ENCODE measurements at places on chromosomes 12 and 14.

- DNase-seq = no peak
Observed at GRCh38 chr12:5977556-5977955, 32.5 kb upstream of the ANO2 start.

DNA sequence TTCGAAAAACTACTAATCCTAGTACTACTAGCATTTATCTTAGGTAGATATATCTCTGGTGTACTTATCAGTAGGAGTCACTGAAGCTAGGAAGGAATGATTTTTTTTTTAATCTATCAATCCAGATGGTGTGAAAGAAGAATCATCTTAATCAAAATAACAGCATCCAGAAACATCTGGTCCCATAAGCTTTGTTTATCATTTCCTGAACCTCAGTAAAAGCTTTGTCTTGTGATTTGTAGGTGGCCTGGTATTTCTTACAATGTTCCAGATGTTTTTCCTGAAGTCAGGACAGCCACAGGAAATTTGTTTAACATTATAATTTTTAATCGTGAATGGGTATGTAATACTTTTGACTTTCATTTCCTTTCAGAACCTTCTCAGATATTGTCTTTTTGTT lies 28.0 kb upstream of the LUM start:
- no peak for DNase-seq

- no peak for DNase-seq
Observed at GRCh38 chr12:113298861-113299545, 35.9 kb downstream of the SLC8B1 start.

DNA sequence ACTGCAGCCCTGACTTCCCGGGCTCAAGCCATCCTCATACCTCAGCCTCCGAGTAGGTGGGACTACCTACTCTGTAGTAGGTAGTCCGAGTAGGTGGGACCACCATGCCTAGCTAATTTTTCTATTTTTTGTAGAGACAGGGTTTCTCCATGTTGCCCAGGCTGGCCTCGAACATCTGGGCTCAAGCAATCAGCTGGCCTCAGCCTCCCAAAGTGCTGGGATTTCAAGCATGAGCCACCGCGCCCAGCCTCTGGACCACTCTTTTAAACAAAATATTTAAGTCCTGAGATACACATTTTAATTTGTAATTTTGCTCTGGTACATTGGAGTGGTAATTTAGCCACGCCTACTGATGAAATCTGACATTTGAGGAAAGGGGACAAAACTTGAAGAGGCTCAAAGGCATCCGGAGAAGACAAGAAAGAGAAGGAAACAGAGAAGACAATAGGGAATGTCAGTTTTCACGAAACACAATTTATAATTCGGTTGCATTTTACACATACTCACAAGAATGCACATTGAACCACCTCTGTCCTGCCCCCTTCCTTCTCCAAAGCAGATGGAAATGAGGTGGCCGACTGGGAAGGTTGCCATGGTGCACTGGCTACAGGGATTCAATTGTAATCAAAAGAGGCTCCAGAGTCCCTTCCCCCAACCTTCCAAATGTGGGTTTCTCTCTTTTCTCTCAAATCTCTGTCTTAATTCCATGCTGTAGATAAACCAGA lies 9.7 kb upstream of the TUBA1A start:
- no peak for DNase-seq

DNA sequence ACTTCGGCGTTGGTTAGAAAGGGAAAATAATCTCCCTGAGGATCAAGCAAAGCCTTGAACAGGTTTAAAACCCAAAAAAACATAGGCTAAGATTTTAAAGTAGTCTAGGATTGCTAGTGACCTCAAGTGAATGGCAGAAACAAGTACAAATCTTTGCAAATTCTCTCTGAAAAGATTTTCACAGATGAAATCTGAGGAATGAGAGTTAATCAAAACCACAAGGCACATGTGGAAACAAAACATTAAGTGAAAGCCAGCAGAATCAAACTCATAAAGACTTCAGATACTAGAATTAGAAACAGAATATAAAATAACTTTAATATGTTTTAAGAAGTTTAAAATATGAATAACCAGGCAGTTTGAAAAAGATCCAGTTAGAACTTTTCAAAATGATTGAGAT lies 52.2 kb upstream of the CFL2 start:
- no peak for DNase-seq

- DNase-seq = no peak
Observed at GRCh38 chr14:31261859-31262731, 54.5 kb upstream of the HECTD1 start.

- DNase-seq = no peak
Observed at GRCh38 chr14:100104523-100105300, 39.5 kb downstream of the EVL start.

DNA sequence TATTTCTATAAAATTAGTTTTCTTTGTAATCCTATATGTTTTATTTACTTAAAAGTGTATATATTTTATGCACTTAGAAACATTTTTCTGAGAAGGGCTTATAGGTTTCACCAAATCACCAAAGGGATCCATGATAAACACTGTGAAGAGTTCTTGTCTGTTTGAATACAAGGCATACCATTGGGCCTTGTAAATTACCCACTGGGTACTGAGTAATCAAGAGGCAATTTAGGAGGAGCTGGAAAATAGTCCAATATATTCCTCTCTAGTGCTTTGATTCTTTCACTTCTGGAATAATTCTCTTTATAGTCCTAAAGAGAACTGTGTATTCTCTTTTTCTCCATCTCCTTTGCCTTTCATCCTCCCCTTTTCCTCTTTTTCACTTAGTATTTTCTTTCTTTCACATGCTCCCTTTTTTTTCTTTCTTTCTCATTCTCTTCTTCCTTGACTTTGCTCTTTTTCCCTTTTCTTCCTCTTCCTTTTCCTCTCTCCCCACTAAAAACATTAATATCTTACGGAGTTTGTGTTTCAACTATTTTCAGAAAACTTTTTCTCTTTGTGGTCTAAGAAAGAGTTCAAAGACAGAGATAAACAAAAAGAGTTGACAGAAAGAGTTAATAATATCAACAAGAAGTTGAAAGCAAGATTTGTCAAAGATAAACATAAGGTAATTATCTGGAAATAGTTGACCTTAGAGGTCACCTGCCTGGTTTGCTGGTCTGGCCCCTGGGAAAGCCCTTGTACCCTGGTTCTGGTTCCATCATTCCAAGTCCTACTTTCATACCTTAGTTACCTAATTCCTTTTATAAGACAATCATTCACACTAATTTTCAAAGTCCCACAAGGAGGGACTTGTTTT lies 435.3 kb downstream of the RAD51B start:
- DNase-seq = no peak

- no peak for DNase-seq
Observed at GRCh38 chr12:83886479-83886878, 1026.1 kb downstream of the SLC6A15 start.

GRCh38 chr14:47278233-47278842 lies 397.1 kb downstream of the MDGA2 start:
- peak; percentile 1 for DNase-seq

- DNase-seq = no peak
Observed at GRCh38 chr12:63045020-63045860, 105.8 kb downstream of the AVPR1A start.

- DNase-seq = no peak
Observed at GRCh38 chr14:34548472-34548981, 9.0 kb upstream of the EAPP start.

DNA sequence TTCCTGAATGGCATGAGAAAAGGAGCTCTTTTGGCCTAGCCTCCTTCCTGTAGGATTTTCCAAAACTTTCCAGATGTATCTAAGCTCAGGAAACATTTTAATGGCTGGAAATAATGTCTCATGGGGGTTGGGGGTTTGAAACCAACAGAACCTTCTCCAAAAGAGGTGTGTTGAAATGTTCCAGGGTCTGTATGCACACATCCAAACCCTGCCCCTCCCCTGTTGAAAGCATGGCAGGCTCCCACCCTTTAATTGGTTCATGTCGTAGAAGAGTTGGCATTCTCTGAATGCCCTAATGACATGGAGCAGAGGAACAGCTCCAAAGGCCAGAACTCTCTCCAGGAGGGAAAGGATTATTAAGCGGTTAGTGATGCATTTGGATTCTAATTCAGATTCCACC lies 353.2 kb downstream of the ZFP36L1 start:
- no peak for DNase-seq

DNA sequence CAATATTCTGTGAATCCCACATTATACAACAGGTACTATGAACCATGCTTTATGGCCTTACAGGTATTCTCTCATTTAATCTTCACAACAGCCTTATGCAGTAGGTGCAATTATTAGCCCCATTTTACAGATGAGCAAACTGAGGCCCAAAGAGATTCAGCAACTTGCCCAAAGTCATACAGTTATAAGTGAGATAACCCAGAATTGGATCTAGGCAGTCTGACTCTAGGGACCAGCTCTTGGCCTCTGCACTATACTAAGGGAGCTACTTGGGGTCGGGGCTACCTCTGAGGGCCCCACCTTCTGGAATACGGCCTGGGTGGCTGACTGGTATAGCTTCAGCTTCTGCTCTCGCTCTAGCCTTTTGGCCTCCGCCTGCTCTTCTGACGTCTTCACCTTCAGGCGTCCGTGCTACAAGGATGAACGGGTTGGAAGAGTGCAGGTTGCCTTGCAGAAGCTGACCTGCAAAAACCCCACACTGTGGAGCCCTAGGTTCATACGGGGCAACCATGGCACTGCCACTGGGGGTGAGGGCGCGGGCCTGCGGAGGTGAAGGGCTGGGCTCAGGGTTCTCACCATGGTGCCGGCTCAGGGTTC lies 762 bp downstream of the RABGGTA start:
- DNase-seq = no peak

DNA sequence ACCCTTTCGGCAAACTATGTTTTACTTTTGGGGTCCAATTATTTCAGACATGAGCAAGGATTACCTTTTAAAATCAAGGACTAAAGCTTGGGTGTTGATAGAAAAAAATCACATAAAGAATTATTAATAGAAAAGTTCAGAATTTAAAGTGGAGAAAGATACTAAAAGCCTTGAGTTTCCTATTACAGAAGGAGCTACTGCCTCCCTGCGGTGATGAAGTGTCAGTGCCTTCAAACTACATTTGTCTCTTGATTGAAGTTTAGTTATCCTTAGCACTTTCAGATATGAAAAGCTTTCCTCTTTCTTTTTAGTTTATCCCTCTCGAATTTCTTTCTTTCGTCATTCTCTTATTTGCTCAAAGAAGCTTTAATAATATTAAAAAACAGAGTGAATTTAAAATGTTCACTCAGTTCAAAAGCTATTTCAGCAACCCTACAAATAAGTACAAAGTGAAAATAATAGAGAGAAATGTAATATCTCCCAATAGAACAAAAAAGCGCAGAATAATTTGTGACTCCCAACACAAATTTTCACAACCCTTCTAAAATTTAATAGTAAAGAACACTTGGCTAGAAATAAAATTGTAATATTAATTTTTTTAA lies 87.6 kb downstream of the SEC23A start:
- DNase-seq = peak; percentile 2

- DNase-seq = no peak
Observed at GRCh38 chr12:6638305-6638704, 2.5 kb upstream of the LPAR5 start.

DNA sequence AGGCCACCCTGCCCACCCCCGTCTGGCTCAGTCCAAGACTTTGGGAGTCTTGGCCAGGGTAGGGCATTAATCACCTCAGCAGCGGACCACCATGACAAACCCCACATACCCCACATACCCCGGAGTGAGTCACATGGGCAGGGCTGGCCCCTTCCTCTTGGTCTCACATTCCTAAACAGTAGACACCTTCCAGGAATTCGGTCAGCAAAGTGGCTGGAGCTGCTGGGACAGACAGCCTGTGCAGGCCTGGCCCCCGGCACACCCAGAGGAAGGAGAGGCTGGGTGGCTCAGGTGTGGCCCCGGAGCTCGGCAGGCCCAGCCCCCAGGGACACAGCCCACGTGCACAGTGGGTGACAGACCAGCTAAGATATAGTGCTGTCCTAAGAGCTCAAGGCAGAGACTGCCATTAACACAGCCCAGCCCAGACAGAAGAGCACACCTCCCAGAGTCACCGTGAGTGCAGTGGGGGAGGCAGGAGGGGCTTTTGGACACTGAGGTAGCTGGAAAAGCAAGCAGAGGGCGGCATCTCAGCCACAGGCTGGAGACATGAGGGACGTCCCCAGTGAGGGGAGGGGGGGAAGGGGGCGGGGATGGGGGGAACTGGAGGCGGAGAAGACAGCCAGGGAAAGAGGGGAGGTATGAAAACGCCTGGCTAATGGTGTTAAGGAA lies 24.0 kb downstream of the CCDC85C start:
- DNase-seq = no peak

DNA sequence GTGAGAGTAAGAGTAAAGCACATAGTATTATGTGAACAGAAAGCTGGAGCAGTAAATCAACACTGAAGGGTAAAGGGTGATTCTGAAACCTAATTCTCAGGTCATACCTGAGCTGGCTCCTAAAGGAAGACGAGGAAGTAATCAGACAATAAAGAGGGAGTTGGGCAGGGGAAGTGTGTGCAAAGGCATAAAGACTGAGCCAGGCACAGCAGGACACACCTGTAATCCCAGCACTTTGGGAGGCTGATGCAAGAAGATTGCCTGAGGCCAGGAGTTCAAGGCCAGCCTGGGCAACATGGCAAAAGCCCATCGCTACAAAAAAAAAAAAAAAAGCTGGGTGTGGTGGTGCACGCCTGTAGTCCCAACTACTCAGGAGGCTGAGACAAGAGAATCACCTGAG lies 9.6 kb downstream of the ARF3 start:
- no peak for DNase-seq

- peak; percentile 64 for DNase-seq
Observed at GRCh38 chr12:113174461-113175384, 10.6 kb downstream of the DDX54 start.

DNA sequence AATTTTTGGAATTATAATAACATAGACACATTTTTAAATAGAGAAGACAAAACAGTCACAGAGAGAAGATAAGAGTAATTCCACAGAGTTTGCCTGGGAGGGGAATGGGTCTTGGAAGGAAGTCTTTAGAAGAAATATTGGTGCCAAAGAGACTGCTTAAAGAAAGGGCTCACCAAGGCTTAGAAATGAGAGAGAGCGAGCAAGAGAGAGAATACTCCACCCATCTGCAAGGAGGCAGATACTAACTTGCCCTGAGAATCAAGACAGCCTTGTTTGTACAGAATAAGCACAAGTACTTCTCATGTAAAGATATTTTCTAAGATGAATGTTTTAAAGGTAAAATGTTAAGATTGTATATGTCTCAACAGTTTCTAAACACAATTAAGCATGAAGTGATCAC lies 165.5 kb downstream of the SLC38A4 start:
- DNase-seq = no peak

GRCh38 chr14:106625186-106625585 lies 1098.8 kb downstream of the TMEM121 start:
- no peak for DNase-seq

DNA sequence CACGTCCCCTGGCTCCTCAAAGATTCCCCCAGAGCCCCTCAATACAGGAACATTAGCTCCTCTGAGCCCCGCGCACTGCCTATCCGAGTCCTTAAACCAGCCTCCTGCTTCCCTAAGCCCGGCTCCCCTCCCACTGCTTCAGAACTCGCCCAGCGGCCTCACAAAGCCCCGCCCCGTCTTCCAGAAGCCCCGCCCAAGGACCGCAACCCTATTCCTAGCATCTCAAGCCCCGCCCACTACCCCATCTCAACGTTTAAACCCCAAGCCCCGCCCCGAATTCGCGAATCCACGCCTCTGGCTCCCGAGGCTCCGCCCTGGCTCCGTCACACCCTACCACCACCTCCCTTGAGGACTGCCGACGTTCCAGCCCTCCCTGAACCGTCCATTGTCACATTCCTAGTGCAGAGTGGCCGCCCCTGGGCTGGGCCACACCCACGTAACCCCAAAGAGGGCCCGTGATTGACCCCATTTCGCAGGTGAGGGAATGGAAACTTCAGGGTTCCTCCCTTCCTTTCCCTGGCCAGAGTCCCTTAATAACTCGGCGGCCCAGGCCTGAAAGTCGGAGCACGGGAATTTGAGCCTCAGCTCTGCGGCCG lies 646 bp upstream of the CORO1C start:
- DNase-seq = peak; percentile 93
